ENCODE measurements at places on chromosomes 11 and 22.

DNA sequence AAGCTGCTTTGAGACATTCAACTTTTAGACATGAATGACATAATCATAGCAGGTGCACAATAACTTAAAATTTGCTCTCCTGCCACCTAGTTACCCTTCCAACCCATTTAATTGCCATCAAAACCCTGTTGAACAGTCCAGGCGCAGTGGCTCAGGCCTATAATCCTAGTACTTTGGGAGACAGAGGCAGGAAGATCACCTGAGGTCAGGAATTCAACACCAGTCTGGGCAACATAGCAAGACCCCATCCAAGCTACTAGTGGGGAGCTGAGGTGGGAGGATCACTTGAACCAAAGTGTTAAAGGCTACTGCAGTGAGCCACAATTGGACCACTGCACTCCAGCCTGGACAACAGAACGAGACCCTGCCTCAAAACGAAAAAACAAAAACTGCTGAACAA is 4.0 kb upstream of the PHF21A start:
- no peak for DNase-seq

- DNase-seq, result no peak
These were observed 1.6 kb downstream of the PHF21B start for GRCh38 chr22:45008186-45008681.

GRCh38 chr22:39839917-39840510 is 53.5 kb downstream of the ENTHD1 start:
- no peak for DNase-seq

- DNase-seq, result peak; percentile 62
These were observed 669 bp downstream of the MICAL3 start for GRCh38 chr22:18023509-18024275.

- DNase-seq, result no peak
These were observed 3.6 kb downstream of the IZUMO1R start for GRCh38 chr11:94308024-94308423.

DNA sequence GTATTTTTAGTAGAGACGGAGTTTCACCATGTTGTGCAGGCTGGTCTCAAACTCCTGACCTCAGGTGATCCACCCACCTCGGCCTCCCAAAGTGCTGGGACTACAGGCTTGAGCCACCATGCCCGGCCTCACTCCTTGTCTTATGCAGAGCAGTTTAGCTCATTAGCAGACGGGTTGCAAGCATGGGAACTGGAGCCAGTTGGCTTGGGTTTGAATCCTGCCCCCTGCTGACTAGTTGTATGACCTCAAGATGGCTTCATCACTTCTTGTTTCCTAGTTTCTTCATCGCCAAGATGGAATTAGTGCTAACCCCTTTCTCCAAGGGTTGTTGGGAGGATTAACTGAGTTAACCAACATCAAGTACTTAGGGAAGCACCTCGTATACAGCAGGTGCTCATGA is 23.4 kb upstream of the RASD2 start:
- no peak for DNase-seq

Measured in kidney capillary endothelial cell (primary cell).